ENCODE measurements at places on chromosomes 2 and 18.

- DNase-seq, result no peak
Observed at GRCh38 chr2:230665263-230665691, 47.4 kb upstream of the CAB39 start.

DNA sequence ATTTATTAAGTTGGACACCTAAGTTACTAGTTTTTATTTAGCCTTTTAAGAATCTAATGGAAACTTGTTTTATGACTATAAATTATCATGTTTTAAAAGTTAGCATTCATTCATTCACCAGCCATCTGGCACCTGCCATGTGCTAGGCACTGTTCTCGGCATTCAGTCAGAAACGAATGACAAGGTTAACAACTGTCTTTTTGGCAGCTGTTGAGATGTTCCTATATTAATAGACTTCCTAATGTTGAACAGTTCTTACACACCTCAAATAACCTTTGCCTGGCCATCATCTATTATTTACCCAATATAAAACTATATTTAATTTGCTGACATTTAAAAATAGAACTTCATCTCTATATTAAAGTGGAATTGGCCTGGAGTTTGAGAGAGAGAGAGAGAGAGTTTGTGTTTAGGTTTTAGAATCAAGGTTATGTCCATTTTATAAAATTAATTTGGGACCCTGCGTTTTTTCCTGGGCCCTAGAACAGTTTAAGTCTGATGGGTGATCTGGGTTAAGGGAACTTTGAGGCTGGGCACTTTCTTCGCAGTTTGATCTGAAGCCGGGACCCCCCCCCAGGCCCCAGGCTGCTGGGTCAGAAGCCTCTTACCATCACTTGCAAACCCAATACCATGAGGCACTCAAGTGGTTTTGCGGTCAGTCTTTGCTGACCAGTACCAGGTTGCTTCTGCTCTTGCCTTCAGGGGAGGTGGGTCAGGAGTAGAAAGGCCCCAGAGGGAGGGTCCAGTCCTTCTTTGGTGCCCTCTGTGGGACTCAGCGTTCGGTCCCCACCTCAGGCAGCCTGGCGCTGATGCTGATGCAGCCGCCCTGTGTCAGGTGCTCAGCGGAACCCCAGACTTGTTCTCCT lies 48.3 kb upstream of the ASB1 start:
- no peak for DNase-seq

- no peak for DNase-seq
Observed at GRCh38 chr2:113218283-113219091, 44.7 kb downstream of the PSD4 start.

GRCh38 chr2:108184419-108184818 lies 55.3 kb upstream of the SULT1C3 start:
- DNase-seq, result no peak

DNA sequence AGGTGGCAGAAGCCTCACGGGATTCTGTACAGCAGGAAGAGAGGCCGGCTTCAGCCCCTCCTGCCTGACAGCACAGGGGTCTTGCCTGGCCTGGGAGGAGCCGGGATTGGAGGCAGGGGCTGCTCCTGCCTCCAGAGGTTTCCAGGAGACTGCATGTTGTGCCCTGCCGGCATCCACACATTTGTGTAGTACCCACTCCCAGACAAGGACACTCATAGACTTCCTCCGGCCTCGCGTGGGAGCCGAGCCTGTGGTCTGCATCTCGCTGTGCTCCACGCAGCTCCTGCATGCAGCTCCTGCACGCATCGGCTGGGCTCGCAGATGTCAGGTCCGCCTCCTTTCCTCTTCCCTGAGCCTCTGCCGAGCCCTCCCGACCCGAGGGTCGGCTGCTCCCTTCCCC lies 34.7 kb downstream of the TPO start:
- DNase-seq, result no peak

- no peak for DNase-seq
Observed at GRCh38 chr2:235638541-235639427, 144.9 kb downstream of the AGAP1 start.

GRCh38 chr2:75315436-75315835 lies 116.1 kb upstream of the TACR1 start:
- DNase-seq, result no peak

DNA sequence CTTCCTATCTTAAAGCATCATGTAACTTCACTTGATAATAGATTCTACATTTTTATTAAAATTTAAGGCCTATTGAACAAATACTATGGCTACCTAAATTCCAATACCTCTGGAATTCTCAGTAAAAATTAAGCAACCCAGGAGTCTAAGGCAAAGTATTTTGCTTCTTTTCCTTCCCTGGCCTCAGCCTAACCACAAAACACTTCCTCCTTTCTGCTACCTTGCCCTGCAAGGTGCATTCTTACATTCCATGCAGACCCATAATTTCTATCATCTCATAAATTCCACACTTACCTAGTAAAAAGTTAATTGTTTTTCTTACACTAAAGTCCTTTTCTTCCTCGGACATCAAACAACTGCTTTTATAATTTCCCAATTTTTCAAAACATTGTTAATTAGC lies 3.7 kb downstream of the MBOAT2 start:
- no peak for DNase-seq

Data from stimulated activated CD4-positive, alpha-beta T cell treated with anti-CD3 and anti-CD28 coated beads, TNF-alpha, amount 100 ng/mL, for 1 hour (primary cell).